Peyer's patch (tissue), 4 donors: ENCODE measurements at places on chromosomes 3 and 15.

- DNase-seq = no peak
These were observed 47.0 kb downstream of the FAM81A start for GRCh38 chr15:59485036-59485435.

DNA sequence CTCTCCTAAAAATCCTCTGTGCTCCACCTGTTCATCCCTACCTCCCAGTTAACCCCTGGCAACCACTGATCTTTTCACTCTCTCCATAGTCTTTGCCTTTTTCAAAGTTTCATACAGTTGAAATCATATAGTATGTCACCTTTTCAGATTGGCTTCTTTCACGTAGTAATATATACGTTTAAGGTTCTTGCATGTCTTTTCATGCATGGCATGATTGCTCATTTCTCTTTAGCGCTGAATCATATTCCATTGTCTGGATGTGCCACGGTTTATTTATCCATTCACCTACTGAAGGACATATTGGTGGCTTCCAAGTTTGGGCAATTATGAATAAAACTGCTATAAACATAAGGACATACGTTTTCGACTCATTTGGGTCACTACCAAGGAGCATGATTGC, 28.7 kb downstream of the GLCE start:
- no peak for DNase-seq

- no peak for DNase-seq
These were observed 23.1 kb upstream of the RPL39L start for GRCh38 chr3:187162265-187162953.

DNA sequence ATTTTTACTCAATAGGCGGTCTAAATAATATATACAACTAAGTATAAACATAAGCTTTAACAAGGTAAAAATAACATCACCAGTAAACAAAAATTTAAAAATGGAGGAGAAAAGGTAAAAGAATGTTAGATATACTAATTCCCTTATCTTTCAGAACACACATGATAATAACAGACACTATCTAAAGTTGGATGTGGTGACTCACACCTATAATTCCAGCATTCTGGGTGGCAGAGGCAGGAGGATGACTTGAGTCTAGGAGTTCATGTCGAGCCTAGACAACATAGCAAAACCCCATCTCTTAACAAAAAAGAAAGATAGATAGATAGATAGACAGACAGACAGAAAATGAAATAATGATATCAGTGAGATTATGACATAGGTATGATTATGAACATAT, 85.1 kb downstream of the STAG1 start:
- no peak for DNase-seq

GRCh38 chr3:114293838-114294535, at the start of gene TIGIT:
TIGIT (plus strand) TSS chr3:114294028; CDS start chr3:114294062, 34 bp downstream.
- peak; percentile 59 for DNase-seq

- DNase-seq = no peak
These were observed 127.2 kb downstream of the SLCO3A1 start for GRCh38 chr15:91980502-91981267.

DNA sequence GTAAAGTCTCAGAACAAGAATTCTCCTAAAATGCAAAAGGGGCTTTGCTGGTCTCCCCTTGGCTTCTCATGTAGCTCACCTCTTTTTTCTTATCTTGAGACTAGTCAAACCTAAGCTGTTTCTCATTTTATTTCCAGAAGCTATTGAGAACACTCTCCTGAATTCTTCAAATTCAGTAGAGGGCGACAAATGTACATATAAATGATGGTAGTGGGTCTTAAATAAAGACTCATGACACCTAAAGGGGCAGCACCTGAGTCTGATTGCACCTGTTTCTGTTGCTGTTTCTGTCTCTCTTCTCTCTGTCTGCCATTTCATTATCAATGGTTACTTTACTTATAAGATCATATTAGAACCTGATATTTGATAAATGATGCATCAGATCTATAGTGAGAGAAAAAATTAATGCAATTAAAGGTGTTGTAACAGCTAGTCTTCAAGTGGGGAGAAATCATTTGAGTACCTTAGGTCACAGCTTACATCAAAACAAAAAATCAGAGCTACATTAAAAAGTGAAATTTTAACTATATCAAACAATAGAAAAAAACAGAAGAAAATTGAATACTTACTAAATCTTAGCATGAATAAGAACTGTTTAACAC, 7.0 kb downstream of the ADIPOQ start:
- DNase-seq = no peak

DNA sequence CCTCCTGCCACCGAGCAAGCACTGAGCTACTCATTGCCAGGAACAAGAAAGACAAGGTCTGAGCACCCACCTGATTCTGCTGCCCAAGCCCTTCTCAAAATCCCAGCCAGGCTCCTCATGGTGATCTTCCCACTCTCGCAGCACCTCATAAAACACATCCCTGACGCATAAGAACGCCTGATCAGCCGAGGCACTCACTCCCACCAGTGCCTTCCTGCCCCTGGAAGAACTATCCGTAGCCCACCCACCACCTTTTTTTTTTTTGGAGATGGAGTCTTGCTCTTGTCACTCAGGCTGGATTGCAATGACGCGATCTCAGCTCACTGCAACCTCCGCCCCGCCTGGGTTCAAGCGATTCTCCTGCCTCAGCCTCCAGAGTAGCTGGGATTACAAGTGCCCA, 3.9 kb downstream of the CDAN1 start:
- no peak for DNase-seq

- DNase-seq = no peak
These were observed 14.5 kb downstream of the CCDC71 start for GRCh38 chr3:49151610-49152009.
